Choroid plexus epithelial cell (primary cell): ENCODE measurements at places on chromosomes 5 and 9.

- DNase-seq, result peak; percentile 65
Measured at GRCh38 chr9:69877852-69878514, 57.4 kb downstream of the CFAP95 start.

DNA sequence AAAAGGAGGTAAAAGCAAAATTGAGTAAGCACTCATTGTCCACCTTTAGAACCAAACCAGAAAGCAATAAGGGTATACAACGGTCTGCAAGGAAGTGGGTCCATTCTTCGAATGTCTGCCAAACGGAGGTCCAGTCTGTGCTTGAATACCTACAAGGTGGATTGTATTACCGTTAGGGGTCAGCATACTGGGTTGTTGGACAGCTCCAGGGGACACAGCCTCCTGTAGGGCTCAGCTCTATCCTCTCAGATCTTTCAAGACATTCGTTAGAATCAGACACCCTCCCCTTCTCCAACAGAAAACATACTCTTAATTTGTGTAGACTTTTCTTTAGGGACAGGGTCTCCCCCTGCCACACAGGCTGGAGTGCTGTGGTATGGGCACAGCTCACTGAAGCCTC, 5.5 kb downstream of the ASTN2 start:
- DNase-seq, result no peak

GRCh38 chr9:125752070-125752628, 5.0 kb downstream of the PBX3 start:
- no peak for DNase-seq

- DNase-seq, result no peak
Measured at GRCh38 chr9:16461851-16462250, 408.6 kb downstream of the BNC2 start.

GRCh38 chr9:109035684-109036423, 22.6 kb upstream of the CTNNAL1 start:
- peak; percentile 92 for DNase-seq

DNA sequence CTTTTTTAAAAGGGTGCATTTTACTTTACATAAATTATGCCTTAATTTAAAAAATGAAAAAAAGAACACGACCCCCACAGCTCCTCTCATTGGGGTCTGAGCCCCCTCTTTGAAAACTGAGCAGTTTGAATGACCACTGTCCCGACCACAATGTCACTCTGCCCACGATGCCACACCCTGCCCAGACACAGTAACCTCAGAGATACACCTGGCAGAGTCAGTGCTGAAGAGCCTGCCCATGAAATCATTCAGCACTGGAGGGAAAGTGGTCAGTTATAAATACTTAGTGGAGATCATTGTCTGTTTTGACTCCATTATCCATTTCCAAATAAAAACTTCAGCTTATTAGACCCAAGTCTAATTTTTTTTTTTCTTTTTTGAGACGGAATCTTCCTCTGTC, 49.3 kb downstream of the DNAJC21 start:
- DNase-seq, result no peak

DNA sequence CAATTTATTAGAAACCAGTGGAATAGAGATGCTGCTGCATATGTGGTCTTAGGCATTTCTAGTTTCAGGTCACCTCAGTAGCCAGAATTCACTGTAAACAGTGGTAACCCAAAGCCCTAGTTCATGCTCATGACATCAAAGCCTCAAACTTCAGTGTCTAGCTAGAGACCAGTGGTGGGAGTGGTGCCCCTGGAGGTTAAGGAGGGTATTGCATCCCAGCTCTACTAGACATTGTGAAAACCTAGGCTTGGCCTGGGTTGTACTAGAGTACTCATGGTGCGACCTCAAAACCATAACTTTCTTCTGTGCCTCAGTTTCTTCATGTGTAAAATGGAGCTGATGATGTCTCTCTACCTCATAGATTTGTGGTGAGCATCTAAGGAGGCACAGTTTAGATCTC, 18.8 kb downstream of the COL5A1 start:
- DNase-seq, result peak; percentile 38

- DNase-seq, result peak; percentile 19
Measured at GRCh38 chr5:137825165-137825564, 42.5 kb upstream of the MYOT start.

DNA sequence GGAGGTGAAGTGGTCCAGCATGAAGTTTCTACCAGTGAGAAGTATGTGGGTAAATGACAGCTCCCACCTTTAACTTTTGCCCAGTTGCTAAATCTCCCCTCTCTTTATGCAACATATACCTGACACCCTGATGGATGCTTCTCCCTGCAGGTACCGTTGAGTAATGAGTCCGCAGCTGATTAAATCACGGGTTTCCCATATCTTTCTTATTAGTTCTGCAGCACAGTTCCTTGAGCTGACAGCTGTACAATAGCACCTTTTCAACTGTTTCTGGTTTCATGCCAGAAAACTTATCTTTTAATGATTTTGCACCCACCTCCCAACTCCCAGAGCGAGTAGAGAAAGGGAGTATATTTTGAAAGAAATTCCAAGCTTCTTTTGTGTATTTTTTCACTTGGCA, 161.0 kb upstream of the TUT7 start:
- DNase-seq, result no peak

GRCh38 chr5:76099286-76099702, 16.1 kb downstream of the SV2C start:
- DNase-seq, result no peak

DNA sequence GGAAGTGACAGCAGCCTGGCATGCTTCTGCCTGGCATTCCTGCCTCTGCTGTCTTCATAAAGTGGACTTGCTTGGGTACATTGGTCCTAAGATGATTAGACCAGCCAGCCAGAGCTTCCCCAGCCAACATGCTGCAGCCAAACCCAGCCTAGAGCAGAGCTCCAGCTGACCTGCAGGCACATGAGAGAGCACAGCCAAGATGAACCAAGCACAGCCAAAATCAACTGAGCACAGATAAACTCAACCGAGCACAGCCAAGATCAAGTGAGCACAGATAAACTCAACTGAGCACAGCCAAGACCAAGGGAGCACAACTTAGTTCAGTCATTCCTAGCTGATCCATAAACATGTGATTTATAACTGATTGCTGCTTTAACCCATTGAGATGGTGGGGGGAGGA, 266.5 kb downstream of the MSX2 start:
- no peak for DNase-seq

DNA sequence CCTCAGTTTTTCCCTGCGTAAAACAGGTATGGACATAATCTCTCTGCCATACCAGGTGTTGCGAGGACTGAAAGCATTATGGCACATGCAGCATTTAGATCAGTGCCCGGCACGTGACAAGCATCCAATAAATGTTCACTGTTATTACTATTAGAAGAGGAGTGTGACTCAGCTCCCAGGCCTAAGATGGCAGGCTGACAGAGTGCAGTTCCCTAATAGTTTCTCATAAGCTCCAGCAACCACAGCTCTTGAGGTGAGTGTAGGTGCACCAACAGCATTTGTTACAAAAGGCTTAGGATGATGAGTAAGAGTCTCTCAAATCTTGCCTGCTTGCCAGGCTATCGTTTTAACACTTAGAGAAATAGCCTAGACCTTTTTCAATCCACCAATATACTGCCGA, 28.9 kb upstream of the GLIS3 start:
- no peak for DNase-seq

DNA sequence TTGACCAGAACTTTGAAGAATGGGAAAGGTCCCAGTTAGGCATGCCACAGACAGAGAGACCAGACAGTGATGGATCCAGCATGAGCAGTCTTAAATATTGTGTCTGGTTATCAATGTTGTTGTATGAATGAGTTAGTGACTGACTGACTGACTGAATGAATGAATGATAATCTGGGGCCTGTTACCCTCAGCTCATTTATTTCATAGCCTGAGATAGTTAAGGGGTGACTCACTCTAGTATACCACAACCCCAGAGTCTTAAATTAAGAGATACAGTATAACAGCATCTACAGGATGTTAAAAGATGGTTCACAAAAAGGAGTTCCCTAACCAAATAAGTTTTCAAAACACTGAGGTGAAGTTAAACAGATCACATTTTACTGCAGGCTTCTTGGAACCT, 133.5 kb downstream of the SGCD start:
- no peak for DNase-seq

DNA sequence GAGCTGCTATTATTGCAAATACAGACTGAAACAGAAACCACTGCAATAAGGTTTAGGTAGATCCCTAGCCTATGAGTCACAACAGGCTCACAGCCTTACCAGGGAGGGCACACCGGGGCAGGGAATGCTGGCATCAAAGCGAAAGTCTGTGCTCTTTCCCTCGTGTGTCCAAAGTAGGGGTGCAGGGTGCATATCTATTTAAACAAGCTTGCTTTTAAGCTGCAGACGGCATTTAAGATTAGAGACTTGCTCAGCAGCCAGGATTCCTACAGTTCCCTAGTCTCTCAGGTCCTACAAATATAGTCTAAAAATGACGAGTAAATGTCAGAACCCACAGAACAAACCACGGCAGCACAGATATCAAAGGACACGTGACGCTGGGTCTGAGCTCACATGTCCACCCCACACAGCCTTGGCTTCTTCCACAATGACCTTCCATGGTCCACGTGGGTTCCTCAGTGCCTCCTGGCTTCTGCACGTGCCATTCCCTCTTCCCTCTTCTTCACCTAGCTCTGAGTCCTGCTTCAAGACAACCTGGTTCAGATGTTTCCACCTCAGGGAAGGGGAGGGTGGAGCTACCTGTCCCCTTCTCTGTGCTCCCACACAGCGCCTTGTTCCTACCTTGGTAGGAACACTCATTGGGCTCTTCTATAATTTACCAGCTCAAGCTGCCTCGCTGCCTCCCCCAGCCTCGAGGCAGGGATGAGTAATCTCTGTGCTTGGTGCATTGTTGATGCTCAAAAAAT, 193.2 kb downstream of the MAPKAP1 start:
- peak; percentile 81 for DNase-seq

- DNase-seq, result no peak
Measured at GRCh38 chr9:127858041-127858512, 3.6 kb upstream of the ENG start.

GRCh38 chr9:130927338-130927737, 11.7 kb downstream of the FIBCD1 start:
- DNase-seq, result no peak

DNA sequence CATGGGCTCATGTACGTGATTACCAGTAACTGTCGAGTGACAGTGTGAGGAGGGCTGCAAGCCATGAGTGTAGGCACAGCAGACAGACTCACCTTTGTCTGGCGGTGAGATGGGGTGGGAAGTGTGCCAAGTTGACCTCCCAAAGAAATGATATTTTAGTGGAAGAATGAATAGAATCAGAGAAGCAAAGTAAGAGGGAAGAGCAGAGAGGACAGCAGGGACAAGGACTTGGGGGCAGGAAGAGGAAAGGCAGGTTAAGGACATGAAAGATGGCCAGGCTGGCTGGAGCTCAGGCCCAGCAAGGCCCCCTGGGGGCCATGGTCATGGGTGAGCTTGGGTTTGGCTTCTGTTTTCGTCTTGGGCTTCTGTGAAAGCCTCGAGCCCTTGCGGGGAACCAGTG, 20.2 kb downstream of the TGFBI start:
- no peak for DNase-seq

- DNase-seq, result no peak
Measured at GRCh38 chr9:136596630-136597031, 50.8 kb upstream of the NOTCH1 start.

DNA sequence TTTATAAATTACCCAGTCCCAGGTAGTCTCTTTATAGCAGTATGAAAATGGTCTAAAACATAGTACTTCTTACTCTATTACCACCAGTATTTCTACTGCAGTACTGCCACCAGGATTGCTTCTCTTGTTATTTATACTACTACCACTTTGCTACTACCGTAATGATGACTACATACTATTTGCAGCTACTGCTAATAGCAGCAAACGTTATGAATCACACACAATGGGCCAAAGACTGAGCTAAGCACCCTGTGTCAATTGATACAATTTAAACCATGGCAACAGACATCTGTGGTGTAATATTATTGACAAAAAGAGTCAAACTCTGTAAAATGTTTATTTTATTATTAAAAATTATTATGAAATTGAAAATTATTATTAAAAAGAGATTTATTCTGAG, 15.3 kb upstream of the KIF12 start:
- DNase-seq, result no peak

- DNase-seq, result peak; percentile 71
Measured at GRCh38 chr9:115999498-115999897, 154.1 kb upstream of the PAPPA start.

GRCh38 chr9:16645970-16646369, 224.5 kb downstream of the BNC2 start:
- DNase-seq, result no peak

DNA sequence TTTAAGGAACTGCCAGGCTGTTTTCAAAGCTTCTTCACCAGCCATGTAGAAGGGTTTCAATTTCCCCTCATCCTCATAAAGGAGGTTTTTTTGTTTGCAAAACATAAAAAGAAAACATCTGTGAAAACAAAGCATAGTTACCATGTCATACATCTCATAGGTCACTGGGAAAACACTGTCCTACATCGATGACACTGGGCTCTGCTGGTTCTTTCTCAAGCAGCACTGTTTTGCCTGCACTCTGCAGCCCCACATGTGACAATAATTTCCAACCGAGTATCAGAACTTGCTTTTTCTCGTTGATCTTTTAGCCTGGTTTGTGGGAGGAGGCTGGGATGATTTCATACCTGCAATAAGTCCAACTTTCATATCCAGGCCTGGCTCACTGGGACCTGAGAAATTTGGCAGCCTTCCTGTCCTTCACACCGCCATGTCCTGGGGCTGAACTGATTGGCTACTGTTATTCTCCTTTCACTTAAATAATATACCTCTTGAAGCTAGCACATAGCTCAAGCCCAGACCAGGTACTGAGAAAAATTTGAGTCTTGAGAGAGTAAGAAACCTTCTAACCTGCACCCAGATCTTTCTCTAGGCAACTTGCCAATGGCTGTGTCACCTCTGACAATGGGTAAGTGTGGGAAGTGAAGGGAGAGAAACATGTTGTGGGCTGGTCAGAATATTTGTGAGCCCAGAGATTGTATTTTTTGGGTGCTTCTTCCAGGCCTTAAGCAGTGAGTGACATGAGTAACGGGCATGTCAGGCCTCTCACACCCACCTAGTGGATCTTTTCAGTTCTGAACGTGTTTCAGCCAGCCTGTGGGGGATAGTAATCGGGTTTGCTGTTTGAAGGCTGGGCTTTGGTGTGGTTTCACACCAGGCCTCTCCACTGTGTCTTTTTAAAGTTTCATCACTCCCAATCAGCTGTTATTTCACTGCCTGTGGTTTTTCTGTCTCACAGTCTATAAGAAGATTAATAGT, 502.8 kb downstream of the NTRK2 start:
- no peak for DNase-seq

DNA sequence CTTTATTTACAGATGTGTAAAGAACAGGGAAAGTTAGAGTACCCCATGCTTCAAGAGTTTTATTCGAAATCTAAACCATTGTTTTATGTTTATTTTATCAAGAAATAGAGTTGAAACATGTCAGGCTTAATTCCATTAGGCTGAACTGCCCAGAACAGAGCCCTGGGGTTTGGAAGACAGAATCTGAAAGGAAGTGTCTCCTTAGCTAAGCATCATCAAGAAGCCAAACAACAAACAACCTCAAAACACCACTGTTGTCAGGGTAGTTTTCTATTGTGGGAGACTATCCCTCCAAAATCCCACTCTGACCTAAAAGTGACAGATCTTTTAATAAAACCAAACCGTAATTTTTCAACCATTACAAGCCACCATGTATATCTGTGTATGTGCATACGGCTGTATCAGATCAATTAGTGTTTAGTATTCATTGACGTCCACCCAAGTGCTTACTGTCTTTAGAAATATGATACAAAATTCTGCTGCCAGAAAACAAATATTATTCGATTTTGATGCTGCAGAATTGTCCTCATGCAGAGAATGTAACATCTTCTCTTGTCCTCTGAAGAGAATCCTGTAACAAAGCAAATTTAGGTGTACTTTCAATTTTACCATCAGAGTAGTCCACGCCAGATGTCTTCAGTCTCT, 271.9 kb upstream of the TMEM161B start:
- no peak for DNase-seq

GRCh38 chr5:6527749-6528455, 79.2 kb downstream of the UBE2QL1 start:
- no peak for DNase-seq
